Sigmoid colon (tissue), 7 donors: ENCODE measurements at places on chromosomes 7 and 10. TPM values are rescaled to one million over a fixed set of nuclear protein-coding genes. Genes with fewer than 3 reads are reported as not detected.

Gene CFAP69
- total RNA-seq: 8.7 TPM

Gene EPHB4
- total RNA-seq: 27.3 TPM

GRCh38 chr7:46192271-46192670, 271.2 kb upstream of the IGFBP3 start:
- DNase-seq: no peak

- no peak for DNase-seq
Measured at GRCh38 chr10:77770868-77771175, 133.2 kb upstream of the KCNMA1 start.

DNA sequence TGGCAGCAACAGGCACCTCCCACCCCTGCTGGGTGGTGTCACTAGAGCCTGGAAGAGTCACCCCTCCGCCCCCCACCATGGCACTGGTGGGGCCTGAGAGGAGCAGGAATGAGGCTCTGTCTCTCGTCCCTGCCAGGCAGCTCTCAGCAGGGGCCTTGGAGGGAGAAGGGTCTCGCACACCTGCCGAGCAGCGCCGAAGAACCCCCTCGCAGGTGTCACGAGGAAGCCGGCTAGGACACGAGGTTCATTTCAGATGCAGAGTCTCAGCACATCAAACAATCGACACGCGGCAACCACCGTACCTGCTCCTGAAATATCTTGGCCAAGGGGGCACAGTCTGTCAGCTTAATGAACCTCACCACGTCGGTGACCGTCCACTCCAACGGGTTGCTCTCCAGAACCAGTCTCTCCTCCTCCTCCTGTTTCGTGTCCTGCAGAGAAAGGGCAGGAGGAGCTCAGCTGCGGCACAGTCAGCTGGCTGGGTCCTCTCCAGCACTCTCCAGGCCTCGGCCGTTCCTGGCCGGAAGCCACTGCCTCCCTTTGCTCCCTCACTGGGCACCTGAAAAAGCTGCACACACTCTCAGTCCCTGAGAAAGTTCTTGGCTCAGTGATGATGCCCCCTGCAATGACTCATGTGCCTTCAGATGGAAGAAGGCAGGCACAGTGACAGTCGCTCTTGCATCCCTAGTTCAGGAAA, 240.1 kb downstream of the SFMBT2 start:
- no peak for DNase-seq

DNA sequence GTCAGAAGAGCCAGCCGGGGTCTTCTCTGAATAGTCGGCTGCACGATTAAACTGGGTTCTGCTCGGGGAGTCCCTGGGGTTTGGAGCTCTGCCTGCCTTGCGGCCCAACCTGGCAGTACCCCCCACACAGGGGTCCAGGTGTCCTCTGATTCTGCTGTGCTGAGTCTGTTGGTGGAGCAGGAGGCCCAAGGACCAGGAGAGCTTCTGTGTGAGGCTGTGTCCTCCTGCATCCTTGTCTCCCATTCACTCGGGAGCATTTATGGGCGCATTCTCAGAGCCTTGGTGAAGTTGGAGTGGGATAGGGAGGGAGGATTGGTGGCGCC, 14.2 kb downstream of the INPP5A start:
- DNase-seq: no peak

GRCh38 chr10:57791546-57791945, 476.1 kb downstream of the IPMK start:
- no peak for DNase-seq

DNA sequence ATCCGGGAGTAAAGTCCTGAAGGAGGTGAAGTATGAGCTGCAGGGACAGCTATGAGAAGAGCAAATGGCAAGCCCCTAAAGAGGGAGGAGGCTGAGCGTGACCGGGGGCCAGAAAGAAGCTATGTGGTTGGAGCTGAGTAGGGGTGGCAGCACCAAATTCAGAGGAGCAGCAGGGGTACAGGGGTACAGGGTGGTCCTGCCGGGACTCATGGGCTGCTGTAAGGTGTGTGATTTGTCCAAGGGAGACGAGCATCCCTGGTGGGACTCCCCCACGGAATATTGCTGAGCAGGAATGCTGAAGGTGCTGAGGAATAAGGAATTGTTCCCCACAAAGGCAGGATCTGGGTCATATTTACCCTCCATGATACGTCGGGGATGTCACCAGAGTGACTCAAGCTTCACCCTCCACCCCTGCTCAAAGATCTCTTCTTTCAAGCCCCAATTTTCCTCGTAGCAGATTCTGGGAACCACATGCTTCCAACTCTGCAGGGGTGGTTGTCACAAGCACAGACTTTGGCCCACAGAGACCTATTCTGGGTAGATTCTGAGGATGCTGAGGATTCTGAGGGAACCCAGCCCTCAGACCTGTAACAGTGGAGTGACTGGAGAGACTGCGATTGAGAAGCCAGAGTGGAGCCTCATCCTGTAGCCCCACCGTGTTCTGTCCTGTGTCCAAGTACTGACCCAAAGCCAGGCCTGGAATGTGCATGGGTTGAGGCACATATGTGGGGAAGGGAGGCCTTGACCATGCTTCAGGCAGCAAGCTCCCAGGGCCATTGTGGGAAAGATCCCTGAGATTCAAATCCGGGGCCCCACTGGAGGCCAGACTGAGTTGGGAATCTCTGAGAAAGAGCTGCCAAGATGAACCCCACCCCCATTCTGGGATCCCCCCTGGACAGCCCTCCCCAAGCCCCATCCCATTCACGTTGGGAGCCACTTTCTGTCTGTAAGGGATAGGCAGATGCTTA, 4.2 kb downstream of the SFTPD start:
- peak; percentile 30 for DNase-seq

- DNase-seq: no peak
Measured at GRCh38 chr10:74917481-74918077, 91.2 kb downstream of the KAT6B start.

GRCh38 chr7:24827027-24827426, 69.8 kb upstream of the GSDME start:
- no peak for DNase-seq
